ENCODE measurements at places on chromosomes 6 and 20.
A peak's percentile ranks its signal among the peaks of the same experiment; 100 is the strongest.

DNA sequence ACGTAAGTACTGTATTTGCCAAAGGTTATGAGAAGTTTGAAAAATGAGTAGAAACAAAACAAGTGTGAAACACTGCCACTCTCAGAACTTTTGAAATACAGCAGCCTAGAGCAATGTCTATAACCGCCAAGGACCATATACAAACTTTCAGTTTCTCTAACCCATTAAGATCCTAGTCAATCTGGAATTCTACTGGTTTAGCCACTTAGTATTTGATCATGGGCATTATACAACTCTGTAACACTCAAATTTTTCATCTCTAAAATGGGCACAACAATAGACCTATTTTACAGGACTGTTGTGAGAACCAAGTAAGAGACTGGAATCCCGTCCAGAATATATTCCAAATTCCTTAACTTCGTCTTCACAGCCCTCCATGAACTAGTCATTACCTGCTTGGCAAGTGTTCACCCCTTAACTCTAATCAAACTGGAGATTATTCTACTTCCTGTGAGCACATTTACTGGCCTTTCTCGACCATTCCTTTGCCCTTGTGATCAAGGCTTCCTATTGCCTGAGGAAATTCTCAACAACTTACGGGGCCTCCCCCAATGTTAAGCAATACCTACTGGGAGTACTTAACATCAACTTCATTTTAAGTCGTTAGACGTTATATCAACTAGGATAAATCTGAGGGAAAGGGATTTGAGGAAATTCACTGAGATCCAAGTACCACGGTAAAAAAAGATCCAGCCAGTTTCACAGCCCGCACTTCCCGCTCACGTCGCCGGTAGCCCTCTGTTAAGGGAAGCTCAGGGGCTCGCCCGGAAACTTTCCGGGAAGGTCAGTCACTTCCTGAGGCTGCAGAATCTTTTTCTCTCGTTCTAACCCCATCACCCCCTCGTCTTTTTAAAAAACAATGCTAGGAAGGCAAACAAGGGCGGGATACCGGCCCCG is 1.1 kb downstream of the EIF2S2 start:
- DNase-seq = no peak

DNA sequence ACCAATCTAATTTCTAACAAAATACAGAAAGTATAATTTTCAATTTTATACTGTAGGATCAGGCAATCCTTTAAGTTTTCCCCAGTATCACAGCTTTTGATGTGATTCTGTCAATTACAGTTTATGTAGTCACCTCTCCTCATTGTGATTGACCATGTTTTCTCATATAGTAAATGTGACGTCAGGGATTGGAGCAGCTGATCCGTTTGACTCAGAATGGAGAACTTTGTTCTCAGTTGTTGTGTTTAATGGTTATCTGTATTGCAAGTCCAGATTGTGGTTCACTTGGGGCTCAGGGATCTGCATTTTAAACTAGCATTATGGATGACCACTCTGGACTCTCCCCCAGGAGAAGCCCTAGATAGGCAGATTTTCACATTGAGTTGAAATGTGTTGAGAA is 90.6 kb downstream of the DNAH8 start:
- DNase-seq = no peak

DNA sequence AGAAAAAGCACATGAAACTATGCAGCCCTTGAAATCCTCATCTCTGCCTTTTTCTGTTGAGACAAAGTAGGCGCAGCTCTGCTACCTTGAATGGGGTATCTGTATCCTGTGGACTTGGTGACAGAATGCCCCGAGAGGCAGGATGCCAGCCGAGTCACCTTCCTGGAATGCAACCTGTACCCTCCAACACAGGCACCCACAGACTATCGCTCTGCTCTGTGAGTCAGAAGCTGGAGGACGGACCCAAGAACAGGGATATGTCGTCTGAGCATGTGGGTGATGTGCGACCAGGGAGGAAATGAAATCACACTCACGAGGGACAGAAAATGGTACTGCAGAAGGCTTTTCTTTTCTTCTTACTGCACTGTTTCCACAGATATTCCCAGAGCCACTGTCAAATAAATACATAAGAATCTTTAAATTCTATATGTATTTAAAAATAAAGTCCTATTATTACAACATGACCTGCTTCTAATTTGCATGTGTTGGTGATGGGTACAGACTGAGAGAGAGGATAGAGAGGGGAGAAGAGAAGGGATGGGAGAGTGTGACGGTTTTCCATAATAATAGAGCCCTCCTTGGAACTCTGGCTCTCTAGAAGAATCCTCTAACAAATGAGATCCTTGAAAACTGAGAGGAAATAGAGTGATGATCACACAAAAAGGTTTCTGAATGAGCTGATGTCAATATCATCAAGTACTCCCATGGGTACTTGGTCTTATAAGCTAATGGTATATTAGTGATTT is 308.1 kb downstream of the FOXC1 start:
- peak; percentile 27 for DNase-seq

GRCh38 chr6:138454981-138455706 is 44.1 kb downstream of the NHSL1 start:
- DNase-seq = peak; percentile 21

- no peak for DNase-seq
Observed at GRCh38 chr6:155384321-155384952, 70.2 kb upstream of the TFB1M start.

GRCh38 chr20:46361381-46361780 is 45.0 kb downstream of the ELMO2 start:
- DNase-seq = no peak

- DNase-seq = no peak
Observed at GRCh38 chr6:93304505-93304904, 114.9 kb downstream of the EPHA7 start.

DNA sequence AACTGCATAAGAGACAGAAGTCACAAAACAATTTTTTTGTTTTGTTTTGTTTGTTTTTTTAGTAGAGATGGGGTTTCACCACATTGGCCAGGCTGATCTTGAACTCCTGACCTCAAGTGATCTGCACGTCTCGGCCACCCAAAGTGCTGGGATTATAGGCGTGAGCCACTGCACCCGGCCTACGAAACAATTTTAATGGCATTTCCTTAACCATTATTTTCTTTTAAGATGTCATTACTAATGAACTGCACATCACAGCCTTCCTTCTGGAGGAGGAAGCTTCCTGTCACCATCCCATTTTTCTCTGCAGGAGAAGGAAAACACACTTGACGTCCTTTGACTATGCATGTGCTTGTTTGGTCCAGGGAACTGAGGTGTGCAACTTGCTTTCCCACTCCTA is 125.3 kb upstream of the AKIRIN2 start:
- no peak for DNase-seq

DNA sequence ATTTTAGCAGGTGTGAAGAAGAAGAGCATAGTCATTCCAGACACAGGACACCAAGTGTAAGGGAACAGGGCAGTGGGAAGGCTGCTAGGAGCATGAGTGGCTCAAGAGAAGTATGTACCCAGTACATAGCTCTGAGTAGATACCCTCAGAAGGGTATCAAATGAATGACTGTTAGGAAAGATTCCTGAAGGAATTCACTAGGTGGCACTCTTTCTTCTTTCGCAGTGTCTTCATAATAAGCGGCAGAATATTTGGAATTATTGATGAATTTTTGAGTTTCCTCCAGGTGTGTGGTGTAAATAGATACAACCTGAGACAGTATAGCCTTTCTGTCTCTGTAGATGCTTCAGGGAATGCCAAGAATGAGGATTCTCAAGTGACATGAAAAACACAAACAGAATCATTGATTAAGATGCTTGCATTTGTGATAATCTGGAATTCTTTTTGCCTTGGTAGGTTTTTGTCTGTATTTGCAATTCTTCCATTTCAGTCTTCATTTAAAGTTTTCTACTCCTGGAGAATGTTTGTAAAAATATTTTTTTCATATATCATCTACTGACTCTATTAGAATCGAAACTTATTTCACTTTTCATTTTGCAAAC is 264.3 kb upstream of the RIMS1 start:
- DNase-seq = no peak

GRCh38 chr6:154234019-154234772 is 122.4 kb downstream of the IPCEF1 start:
- DNase-seq = no peak

DNA sequence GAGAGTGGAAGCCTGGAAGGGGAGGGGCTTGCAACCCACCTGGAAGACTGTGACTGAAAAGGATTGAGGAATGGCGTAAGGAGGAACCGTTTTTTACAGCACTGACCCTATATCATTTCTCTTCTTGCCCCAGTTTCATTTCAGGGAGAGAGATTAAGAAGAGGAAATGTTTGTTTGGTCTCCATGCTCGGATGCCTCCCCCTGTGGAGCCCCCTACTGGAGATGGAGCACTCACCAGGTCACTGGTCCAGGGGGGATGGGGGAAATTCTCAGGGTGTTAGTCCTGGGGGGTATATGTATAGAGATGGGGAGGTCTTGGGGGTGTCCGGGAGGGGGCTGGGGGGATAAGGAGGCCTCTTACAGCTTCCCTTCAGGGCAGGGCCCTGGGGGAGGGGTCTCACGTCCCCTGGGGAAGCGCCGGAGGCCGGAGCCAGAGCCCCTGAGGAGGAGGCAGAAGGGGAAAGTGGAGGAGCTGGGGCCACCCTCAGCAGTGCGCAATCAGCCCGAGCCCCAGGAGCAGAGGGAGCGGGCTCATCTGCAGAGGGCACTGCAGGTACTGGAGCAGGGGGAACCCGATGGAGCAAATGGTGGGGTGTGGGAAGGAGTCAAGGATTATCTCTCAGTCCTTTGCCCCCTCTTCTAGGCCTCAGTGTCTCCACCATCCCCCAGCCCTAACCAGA is 3.2 kb downstream of the CUTA start:
- DNase-seq = no peak

Measured in activated CD4-positive, alpha-beta T cell treated with anti-CD3 and anti-CD28 coated beads for 24 hours (primary cell).